ENCODE measurements at places on chromosomes 13 and 19.

GRCh38 chr13:74101436-74101835 lies 32.8 kb downstream of the KLF12 start:
- no peak for DNase-seq

- DNase-seq = peak; percentile 18
Observed at GRCh38 chr19:38617283-38617763, 430 bp downstream of the MAP4K1 start.

DNA sequence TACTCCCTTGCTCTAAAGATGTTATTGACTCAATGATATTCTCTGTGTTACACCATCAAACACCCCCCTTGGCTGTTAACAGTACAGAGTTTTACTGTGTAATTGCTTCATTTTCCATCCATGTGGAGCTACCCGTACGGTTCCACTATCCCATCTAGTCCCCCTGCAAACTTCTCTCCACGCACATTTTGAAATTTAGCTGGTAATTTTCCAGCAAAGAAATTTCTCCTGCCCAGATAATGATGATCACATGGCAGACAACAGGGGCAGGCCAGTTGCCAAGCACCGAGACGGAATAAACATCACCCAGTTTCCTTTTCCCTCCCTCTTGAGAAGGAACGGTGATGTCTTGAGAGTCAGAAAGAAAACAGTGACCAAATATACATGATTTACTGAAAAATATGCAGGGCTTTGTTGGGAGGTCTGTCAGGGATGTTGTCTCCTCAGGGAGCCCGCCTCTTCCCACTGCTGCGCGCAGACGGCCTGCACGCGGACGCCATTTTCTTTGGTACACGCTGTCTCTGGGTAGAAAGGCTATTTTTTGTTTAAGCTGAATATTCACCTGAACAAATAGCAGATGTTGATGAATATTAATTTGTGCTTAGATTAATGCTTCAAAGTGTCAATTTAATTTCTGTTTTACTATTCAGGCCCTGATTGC lies 109.9 kb downstream of the OLFM4 start:
- DNase-seq = no peak

DNA sequence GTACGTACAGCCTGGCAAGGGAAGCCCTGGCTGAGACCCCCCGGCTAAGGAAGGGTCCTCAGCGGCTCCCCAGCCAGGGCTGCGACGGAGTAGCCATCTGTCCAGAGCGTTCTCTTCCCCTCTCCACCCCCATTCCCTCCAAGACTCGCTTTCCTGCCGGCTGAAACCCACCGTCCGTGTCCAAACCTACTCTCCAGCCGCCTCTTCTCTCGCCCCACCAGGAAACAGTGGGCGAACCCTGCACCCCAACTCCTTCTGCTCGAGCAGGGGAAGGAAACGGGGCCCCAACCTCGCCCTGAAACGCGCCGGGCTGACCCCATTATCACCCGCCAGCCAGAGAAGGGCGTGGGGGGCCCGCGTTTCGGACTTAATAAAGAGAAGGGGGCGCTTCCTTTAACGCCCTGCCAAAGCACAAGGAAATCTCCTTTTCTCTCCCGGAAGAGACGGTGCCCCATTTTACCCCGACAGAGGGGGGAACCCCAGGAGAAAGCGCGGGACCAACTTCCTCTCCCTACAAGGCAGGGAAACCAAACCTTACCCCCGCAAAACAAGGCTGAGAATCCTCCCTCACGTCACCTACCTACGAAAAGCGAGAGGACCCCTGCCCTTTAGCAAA lies 2.5 kb downstream of the ZC3H4 start:
- peak; percentile 47 for DNase-seq

- no peak for DNase-seq
Observed at GRCh38 chr13:52852444-52852843, 4.0 kb upstream of the PCDH8 start.

DNA sequence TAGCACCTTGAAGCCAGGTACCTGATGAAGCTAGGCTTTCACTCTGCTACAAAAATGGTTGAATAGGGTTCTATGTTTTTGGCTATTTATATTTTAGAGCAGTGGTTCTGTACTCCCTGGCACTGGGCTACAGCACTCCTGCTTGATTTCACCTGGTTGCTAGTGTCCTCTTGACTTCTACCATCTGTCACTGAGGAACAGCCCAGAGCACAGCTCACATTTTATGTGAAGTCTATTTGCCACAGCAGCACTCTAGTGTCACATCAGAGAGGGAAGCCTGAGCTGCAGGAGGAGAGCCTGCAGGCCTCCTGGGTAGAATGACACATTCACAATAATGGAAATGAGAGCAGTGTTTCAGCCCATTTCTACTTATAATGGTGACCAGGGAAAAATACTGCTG lies 184.2 kb downstream of the ZNF486 start:
- no peak for DNase-seq

DNA sequence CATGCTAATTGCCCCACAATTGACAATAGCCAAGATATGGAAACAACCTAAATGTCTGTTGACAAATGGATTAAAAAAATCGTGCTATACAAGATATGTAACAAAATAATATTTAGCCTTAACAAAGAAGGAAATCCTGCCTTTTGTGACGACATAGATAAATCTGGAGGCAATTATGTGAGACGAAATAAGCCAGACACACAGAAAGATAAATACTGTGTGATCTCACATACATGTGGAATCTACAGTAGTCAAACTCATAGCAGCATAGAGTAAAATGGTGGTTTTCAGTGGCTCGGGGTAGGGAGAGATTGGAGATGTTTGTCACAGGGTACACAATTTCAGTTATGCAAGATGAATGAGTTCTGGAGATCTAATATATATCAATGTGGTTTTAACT lies 895.8 kb downstream of the SLITRK6 start:
- no peak for DNase-seq

DNA sequence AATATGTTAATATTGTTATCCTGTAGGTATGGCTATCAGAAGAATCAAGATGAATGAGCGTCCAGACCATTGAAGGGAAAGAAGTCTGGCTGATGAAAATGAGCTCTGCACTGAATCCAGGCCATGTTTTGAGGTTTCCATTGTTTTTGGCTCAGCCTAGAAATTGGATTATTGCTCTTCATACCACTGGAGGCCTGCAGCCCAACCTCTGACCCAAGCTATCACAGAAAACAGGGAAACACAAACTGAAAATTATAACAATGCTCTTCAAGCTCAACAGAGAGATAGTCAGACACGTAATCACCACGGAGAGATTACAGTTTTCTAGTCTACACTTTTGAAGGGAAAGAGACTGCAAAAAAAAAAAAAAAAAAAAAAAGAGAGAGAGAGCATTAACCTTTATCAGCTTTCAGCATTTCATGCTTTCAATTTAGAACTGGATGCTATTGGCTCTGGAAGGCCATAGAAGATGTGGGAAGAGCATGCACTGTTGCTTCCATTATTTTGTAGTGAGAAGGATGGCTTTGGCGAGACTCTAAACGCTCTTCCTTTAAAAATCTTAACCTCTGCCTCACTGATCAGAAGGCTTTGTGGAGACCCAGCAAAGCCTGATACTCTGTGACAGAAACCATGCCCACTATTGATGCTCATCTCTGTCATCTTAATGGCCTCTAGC lies 10.8 kb downstream of the EDNRB start:
- no peak for DNase-seq

DNA sequence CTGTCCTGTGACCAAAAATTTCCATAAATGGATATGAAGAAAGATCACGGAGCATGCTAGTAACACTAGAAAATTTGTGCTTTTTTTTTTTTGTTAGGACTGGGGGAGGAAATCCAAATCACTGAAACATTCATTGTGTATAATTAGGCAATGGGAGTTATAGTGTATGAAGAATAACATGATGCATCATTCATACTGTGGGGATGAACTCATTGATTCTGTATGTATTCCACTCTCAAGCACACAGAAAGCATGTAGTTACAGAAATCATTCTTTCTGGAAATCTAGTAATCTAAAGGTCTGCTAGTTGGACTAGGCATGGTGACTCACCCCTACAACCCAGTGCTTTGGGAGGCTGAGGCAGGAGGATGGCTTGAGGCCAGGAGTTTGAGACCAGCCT lies 749.7 kb downstream of the DIAPH3 start:
- DNase-seq = no peak

DNA sequence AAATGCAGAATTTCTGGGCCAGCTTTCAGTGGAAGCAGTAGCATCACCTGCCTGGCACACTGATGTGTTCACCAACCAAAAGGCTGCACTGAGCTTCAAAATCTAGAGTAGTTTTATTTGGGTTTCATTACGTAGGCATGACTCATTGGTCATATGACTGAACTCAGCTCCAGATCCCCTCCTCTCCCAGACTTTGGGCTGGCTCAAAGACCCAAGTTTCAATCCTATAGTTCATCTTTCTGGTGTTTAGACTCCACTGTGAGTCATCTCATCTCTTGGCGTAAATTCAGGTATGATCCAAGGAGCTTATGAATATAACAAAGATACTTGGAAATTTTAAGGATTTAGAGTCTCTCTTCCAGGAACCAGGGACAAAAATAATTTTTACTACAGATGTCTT lies 17.7 kb downstream of the ZMYM5 start:
- DNase-seq = no peak

- no peak for DNase-seq
Observed at GRCh38 chr13:50618206-50618605, 225.3 kb downstream of the DLEU7 start.

GRCh38 chr19:35751839-35752745 lies 3.7 kb downstream of the LIN37 start:
- DNase-seq = no peak

- no peak for DNase-seq
Observed at GRCh38 chr13:62418376-62418775, 1002.7 kb upstream of the PCDH20 start.

DNA sequence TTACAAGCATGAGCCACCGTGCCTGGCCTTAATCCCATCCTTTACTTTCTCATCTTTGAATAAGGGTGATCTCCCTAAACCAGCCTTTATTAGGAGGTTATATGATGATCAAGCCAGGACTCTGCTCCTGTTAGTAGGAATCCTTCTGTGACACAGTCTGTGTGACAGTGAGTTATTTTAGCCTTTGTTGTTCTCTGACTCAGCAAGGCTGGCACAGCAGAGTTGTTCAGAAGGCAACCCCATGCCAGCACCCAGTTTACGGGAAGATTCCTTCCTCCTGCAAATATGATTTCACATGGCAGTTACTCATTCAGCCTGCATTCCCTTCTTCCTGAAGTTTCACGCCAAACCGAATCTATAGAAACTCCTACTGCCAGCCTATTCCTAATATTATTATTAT lies 10.5 kb upstream of the MIER2 start:
- DNase-seq = no peak

- DNase-seq = no peak
Observed at GRCh38 chr19:46849610-46850009, 1.0 kb downstream of the AP2S1 start.

DNA sequence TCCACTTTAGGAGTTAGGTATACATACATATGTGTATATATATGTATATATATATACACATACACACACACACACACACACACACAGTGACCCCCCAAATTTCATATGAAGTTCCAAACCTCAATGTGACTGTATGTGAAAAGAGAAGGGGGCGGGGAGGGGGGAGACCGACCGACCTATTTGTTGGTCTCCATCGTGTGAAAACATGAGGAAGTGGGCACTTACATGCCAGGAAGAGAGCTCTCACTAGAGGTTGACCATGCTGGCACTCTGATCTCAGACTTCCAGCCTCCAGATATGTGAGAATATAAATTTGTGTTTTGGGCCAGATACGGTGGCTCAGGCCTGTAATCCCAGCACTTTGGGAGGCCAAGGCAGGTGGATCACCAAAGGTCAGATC lies 24.6 kb downstream of the ZNF562 start:
- DNase-seq = no peak

GRCh38 chr19:13764821-13765394 lies 586 bp downstream of the MRI1 start:
- peak; percentile 53 for DNase-seq

GRCh38 chr19:50780753-50781435 lies 9.3 kb upstream of the ACP4 start:
- no peak for DNase-seq

GRCh38 chr13:95624020-95624419 lies 20.5 kb downstream of the DZIP1 start:
- no peak for DNase-seq

DNA sequence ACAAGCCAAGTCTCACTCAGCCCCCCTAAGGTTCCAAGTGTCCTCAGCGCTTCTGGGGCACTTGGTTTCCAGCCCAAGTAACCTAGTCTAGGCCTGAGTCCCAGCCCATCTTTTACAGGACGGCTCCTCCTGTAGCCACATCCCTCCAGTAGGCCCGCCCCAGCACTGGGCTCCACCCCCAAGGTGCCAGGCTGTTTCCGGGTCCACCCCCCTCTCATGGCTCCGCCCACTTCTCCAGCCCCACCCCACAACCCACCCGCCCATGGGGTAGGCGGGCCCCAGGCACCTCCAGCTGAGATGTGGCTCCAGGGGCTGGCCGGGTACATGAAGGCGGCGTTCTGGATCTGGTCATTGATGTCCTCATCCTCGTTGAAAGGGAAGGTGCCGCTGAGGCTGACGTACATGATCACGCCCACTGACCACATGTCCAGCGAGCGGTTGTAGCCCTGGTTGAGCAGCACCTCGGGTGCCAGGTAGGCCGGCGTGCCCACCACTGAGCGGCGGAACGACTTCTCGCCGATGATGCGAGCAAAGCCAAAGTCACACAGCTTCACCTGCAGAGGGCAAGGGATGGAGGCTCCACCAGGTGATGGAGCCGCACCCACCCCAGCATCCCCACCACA lies 17.2 kb upstream of the DACT3 start:
- DNase-seq = peak; percentile 63

- DNase-seq = no peak
Observed at GRCh38 chr19:41709951-41710645, 1.7 kb downstream of the CEACAM5 start.

GRCh38 chr19:47518139-47518538 lies 3.3 kb upstream of the NAPA start:
- DNase-seq = peak; percentile 32

DNA sequence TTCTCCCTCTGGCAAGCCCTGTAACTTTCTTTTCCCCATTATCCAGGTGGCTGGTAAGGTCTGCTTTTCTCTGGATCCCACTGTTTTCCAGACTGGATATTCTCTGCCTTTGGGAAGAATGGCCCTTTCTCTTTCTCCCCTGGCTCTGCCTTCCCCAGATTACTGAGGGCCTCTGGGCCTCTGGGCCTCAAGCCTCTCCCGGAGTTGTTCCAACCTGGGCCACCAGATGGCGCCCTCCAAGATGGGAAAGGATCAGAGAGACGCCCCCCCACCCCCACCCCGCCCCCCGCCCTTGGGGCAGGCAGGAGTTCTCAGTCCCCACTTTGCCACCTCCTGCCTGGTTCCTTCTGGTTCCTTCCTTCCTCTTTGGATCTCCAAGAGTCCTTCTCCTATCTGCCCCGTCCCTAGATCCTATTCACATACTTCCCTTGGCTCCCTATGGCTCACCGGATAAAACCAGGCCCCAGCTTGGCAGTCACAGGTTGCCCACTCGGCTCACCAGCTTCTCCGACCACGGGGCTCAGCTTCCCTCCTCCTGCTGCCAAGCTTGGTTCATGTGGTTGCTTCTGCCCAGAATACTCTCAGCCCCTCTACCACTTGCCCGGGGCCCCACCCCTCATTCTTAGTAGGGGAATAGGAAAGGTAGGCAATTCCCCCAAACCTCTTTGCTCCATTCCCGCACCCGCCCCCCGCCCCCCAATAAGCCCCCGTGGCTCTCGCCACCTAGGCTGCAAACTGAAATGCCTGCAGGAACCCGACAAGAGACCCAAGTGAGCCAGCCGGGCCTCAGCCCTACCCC lies 13.1 kb downstream of the EPS8L1 start:
- DNase-seq = peak; percentile 84

- DNase-seq = no peak
Observed at GRCh38 chr19:12111176-12111575, 29.0 kb downstream of the ZNF20 start.

GRCh38 chr19:29018542-29018941 lies 194.4 kb downstream of the UQCRFS1 start:
- no peak for DNase-seq

- no peak for DNase-seq
Observed at GRCh38 chr13:41670873-41671443, 213.6 kb downstream of the RGCC start.
